NCI-H526 treated with DMSO at 0.1 percent for 48 hours (cell line): ENCODE measurements at places on chromosomes 1 and 21.

- no peak for DNase-seq
Measured at GRCh38 chr1:231312432-231312788, 25.2 kb downstream of the EXOC8 start.

DNA sequence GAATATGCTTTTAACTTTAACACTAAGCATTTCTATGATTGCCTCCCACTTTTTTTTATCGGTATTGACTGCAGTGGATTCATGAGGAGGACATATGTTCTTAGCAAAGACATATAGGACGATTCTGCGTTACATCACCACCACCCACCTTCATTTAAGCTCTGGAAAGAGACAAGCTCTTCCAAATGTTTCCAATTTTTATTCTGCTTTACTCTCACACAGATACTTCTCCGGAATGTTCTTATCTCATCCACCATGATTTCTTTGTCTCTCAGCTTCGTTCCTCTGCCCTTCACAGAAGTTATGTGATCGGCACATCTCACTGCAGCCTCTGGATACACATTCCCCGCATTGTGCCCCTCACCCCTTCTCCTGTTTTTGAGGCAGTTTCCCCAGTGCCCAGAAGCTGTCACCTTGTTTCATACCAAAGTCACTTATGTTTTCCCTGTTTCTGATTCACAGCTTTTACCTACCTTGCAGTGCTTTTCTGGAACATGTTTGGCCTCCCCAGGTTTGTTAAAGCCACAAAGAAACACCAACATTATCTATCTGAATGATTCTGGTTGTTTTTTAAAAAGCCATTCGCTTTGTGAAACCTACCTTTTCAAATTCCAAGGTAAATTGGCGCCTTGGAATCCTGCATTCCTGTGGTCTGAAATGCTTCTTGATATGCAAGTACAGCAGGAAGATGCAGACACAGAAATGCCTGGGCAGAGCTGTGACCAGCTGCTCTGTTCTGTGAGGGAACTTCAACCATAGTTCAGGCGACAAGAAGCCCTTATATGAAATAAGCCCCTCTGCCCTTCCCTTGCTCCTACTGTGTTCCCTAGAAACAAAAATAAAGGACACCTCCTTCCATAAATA lies 1020.2 kb downstream of the TTLL7 start:
- DNase-seq, result no peak

GRCh38 chr1:84724128-84724860 lies 34.0 kb upstream of the SSX2IP start:
- DNase-seq, result no peak

GRCh38 chr1:15965228-15965767 lies 10.6 kb downstream of the ZBTB17 start:
- DNase-seq, result no peak

GRCh38 chr1:98402860-98403259 lies 258.7 kb upstream of the SNX7 start:
- DNase-seq, result no peak

DNA sequence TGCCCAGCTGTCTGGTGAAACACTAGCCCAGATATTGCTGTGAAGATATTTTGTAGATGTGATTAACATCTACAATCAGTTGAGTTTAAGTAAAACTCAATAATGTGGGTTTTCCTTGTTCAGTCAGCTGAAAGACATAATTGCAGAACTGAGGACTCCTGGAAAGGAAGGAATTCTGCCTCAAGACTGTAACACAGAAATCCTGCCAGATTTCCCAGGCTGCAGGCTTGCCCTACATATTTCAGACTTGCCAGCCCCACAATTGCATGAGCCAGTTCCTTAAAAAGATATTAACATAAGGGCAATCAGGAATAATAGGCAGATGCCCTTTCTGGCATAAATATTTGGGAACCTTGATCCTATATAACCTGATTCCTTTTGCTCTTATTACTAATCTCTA lies 14.2 kb upstream of the NIBAN1 start:
- no peak for DNase-seq

DNA sequence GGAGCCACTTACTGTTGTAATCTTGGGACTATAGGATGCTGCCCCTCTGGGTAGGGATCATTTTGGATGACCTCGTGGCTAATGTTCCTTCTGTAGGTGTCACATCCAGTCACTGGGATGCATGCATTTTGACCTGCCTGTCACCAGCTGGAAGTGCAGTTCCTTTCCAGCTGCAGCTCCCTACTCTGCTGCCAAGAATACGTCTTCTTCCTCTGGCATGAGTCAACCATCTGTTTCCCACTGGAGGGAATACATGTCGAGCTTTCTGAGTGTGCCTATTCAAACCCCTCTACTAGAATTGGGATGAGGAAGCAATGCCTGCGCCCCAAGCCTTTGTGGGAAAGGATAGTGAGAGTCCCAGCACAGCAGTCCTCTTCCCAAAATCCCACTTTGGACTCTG lies 415.5 kb upstream of the ADAMTS5 start:
- DNase-seq, result no peak

DNA sequence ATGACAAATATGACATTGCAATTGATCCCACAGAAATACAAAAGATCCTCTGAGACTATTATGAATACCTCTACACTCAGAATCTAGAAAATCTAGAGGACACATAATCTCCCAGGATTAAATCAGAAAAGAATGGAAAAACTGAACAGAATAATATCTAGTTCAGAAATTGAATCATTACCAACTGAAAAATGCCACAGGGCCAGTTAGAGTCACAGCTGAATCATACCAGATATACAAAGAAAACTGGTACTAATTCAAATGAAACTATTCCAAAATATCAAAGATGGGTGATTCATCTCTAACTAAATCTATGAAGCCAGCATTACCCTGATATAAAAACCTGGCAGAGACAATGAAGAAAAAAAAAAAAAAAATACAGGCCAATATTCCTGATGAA lies 149.3 kb downstream of the BRINP3 start:
- DNase-seq, result no peak

GRCh38 chr21:26238646-26239045 lies 68.1 kb upstream of the APP start:
- no peak for DNase-seq

- DNase-seq, result no peak
Measured at GRCh38 chr1:62194651-62195544, at the start of gene L1TD1. L1TD1 (plus strand) TSS chr1:62194849; CDS start chr1:62206629, 11,780 bp downstream.

- DNase-seq, result no peak
Measured at GRCh38 chr1:193060938-193061337, 1.5 kb downstream of the RO60 start.

DNA sequence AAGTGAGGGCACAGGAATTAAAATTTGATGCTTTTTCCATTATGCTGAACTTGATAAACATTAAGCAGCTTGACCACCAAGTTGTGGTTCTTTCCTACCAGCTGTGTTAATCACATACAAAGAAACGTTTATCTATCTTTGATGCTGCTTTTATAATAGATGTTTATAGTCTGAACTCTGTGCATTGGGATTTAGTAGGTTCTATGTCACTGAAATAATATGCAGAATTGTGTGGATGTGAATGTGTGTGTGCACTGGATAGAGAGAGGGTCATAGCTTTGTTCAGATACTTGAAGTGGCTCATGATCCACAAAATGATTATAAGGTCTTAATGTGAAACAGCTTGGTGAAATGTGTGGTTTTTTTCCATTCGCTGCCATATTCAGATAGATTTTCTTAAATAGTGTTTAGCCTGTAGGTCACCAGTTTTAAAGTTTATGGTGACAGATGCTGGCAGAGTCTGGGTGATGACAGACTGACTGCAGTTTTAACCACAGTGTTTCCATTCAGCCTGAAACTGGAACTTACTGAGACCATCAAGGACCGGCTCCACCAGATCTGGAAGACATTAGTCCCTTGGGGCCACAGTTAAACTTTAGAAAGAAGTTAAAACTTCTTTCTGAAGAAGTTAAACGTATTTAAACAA lies 10.2 kb downstream of the DDI2 start:
- no peak for DNase-seq

DNA sequence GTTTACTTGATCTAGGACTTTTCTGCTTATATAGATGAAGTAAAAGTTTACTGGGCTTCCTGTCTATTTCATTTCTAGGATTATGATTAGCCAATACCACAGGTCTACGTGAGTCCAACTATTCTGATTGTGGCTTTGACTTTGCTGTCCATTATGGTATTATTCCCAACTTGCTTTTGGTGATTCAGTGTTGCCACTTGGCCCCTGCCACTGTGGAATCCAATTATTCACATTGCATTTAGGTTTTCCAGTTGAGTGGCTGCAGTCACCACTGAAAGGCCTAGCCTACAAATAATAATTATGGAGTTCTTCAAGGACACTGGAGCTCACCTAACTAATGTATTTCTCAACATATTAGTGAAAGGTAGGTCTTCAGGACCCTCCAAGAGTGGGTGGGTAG lies 574.3 kb upstream of the USP24 start:
- no peak for DNase-seq

DNA sequence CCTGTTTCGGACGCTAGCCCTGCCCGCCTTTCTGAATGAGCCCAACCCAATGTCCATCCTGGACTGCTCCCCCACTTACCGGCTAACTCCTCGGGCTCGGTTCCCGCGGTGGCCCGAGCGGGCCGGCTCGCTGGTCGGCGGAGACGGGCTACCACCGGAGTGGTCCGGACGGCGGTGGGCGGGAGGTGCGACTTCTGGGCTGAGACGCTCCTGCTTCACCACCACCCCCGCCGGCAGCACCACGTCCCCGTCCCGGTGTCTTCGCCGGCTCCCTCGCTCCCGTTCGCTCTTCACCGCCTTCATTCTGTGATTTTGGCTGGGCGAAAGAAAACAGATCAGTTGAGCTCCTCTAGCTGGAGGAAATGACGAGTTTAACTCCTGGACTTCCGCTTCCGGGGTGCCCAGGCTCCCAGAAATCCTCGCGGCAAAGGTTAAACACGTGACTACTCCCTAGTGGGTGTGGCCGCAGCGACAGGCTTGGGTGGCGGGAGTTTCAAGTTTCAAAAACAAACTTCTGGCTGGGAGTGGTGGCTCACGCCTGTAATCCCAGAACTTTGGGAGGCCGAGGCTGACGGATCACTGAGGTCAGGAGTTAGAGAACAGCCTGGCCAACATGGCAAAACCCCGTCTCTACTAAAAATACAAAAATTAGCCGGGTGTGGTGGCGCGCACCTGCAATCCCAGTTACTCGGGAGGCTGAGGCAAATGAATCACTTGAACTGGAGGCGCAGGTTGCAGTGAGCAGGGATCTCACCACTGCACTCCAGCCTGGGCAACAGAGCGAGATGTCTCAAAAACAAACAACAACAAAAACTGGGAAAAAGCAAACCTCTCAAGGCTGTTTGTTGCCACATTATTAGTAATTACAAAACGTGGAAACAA lies at the start of gene SNIP1:
Gene SNIP1 (minus strand): TSS at position 367 of the 882 bp plus-strand sequence. CDS start 64 bp downstream, at position 303.
- peak; percentile 96 for DNase-seq

DNA sequence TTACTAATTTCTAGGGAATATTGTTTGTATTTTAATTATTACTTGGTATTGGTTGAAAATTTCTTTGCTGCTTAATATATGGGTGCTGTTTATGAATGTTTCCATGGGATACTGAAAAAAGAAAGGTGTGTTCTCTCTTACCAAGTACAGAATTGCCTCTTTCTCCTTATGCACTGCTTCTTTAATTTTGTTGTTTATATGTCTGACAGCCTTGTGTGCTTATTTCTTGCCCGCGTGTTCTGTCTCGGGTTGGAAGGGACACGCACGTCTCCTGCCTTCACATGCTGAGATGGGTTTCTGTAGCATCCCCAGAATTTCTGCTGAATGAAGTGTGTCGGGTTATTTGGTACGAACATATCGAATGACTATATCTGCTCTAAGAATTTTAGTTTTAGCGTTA lies 51.1 kb downstream of the AGPAT3 start:
- no peak for DNase-seq

- DNase-seq, result no peak
Measured at GRCh38 chr1:61313906-61314422, 231.6 kb downstream of the NFIA start.

DNA sequence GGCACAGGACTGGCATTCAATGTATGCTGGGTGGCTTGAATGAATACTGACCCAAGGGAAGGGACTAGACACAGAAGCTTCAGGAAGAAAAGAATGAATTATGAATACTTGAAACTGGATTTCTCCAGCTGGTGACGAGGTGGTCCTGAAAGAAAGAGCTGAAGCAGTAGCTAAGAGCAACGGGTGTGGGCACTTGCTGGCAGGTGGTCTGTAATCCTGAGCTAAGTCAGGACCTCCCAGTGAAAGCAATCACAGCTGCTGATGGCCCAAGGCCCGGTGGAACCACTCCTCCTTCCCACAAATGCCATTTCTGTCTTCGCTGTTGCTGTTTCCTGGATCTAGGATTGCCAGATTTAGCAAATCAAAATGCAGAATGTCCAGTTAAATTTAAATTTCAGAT lies 47.0 kb downstream of the NEK2 start:
- DNase-seq, result no peak

DNA sequence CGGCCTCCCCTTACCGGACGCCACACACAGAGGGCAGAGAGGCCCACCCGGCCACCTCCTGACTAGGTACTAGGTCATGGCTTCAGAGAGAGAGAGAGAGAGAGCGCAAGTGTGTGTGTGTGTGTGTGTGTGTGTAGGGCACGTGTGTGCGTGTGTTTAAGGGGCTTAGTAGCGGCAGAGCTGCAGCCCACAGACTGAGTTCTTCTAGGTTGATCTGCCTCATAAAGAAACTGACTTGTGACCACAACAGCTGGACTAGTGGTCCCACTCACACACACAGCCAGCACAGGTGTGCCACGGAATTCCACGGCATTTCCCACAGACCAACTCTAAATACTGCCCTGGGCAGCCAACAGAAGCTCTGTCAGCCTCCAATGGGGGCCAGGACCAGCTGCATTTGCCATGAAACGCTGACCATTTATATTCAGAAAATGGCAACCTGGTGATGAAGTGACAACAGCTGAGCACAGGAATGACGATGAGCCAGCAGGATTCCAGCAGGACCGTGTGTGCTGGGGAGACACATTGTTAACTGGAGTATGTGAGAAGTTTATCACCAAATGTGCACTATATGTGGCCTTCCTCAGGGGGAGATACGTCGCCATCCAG lies 38.8 kb upstream of the GPR153 start:
- DNase-seq, result no peak

- DNase-seq, result no peak
Measured at GRCh38 chr1:24541711-24542346, 14.1 kb upstream of the NCMAP start.

GRCh38 chr1:109840011-109840629 lies 70.5 kb upstream of the CSF1 start:
- DNase-seq, result no peak

DNA sequence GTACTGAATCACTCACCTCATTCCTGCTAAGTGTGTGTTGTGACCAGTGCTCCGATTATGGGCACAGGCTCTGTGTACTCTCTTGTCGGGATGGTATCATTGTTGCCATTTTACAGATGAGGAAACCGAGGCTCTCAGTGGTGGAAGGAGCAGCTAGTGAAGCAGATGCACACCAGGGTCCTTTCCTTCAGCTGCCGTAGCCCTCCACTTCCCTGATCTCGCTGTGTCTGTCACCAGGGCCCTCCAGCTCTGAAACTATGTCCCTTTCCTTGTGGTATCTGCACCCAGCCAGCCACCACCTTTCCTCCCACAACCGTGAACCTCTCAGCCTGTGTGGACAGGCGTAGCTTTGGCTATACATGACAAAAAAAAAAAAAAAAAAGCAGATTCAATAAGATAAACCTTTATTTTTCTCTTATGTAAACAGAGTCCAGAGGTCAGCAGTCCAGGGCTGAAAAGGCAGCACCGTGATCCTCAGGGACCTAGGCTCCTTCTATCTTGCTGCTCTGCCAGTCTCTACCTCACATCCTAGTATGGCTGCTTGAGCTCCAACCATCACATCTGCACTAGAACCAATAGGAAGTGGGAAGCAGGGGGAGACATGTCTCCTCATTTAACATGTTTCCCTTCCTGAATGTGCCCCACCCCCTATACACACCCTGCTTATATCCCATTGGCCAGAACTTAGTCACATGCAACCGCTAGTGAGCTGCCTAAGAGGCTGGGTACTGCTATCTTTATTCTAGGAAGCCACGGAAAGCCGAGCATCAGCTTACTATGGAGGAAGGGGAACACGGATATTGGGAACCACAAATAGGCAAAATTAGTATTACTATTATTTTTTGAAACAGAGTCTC lies 44.3 kb downstream of the TMEM51 start:
- no peak for DNase-seq
